ENCODE measurements at places on chromosomes 5 and 9.

DNA sequence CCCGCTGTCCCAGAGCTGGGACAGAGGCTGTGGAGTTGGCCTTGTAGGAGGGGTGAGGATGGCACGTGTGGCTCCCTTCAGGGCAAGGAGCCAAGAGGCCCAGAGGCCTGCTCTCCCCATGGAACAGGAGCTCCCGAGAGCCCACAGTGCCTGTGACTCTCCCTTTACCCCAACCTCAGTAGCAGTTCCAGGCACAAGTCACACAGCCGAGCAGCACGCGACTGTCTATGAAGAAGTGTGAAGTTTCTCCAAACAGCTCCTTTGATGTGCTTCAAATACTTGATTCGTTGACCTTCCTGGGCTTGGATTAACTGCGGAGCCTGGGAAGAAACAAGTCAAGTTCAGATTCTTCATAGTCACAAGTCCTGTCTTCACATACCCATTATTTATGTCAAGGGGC lies 208.7 kb downstream of the IRX2 start:
- DNase-seq, result no peak

GRCh38 chr9:98929071-98929470 lies 14.6 kb upstream of the COL15A1 start:
- DNase-seq, result no peak

- DNase-seq, result no peak
Measured at GRCh38 chr5:171736976-171737891, 48.4 kb upstream of the SMIM23 start.

- no peak for DNase-seq
Measured at GRCh38 chr9:16925426-16925825, 55.0 kb upstream of the BNC2 start.

- no peak for DNase-seq
Measured at GRCh38 chr5:172846249-172846648, 12.2 kb downstream of the ERGIC1 start.

- no peak for DNase-seq
Measured at GRCh38 chr9:34862836-34863235, 95.2 kb upstream of the PHF24 start.

DNA sequence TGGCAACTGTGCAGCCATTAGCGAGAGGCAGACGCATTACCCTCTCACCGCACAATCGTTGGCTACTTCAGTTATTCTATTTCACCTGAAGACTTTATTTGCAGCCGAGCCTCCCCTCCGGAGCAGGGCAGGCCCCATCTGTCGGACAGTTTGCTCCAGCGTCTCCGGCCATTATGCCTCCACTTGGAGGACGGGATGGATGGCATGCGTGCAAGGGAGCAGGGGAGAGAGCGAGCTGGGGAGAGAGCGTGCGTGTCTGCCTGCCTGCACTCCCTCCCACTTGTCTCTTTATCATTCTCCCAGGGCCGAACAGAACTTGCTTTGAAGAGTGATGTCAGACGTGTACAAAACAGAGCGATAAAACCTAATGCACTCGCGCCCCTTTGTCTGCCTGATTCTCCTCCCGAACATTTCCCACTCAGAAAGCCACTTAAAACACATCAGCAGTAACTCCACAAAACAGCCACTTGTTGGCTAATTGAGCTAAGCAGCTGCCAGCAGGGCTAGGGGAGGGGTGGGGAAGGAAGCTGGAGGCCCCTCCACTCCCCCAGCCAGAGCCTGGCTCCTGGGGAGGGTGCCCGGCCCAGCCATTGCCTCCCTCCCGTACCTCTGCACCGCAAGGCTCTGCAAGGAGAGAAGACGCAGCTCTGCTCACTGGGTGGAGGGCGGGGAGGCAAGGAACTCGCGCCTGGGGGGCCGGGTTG lies 43.4 kb upstream of the FUBP3 start:
- peak; percentile 91 for DNase-seq

- peak; percentile 88 for DNase-seq
Measured at GRCh38 chr9:106916466-106917235, 53.7 kb downstream of the ZNF462 start.

GRCh38 chr9:99433555-99433954 lies 211.5 kb downstream of the SEC61B start:
- peak; percentile 73 for DNase-seq

DNA sequence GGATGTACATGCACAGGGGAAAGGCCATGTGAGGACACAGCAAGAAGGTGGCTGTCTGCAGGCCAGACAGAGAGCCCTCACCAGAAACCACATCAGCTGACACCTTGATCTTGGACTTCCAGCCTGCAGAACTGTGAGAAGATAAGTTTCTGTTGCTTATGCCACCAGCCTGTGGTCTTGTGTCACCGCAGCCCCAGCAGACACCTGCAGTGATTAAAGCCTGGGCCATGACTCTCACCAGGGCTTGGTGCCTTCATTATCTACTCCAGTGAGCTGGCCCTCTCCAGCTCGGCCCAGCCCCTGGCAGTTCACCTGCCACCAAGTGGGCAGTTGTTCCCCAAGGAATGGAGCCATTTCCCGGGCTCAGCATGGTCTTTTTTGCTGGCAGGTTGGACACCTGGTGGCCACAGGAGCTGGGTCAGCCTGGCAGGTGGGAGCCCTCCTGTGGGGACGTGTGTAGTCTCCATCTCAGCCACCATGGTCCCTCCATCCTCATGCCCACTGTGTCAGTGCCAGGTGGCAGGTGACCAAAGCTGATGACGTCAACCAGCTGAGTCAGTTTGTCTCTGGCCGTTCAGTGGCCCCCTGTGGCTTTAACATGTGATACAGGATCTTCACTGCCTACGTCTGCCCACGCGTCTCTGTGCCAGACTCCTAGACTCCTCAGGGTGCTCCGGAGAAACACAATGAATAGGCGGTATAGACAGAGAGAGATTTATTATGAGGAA lies 99.9 kb upstream of the PPP1R26 start:
- no peak for DNase-seq

DNA sequence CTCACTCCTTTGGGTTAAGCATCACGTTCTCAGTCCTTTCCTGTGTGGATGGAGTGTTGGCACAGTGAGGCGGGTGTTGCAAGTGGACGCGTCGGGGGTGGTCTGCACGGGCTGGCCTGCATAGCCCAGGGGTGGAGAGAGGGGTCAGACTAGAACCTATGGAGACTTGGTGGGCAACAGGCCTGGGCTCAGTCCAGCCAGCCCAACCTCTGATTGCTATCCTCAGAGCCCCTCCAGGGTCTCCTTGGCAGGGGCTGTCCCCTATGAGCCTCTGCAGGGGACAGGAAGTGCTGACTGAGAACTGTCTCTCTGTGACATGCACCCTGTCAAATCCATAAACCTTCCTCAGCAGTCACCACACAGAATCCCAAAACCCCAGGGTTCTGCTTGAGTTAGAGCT lies 2.3 kb downstream of the DCANP1 start:
- no peak for DNase-seq

- DNase-seq, result no peak
Measured at GRCh38 chr9:70034271-70034711, 9.4 kb upstream of the MAMDC2 start.

DNA sequence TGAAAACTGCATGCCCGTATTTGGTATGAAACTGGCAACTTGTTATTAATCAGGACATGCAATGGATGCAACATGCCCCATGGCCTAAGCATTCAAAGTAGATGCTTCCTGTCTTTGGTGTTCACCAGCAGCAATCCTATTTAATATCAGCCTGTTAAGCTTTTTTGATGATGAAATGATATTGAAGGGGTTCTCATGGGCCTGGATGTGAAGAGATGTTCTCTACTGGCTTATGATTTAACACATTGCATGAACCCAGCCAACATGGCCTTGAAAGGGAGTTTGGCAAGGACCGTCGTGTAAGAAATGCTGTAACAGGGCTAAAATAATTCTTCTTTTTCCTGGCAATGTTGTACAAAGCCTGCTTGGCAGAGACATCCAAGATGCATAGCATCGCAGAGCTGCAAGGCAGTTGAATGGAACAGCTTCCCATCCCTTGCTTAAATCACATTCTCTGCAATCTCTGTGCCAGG lies 111.2 kb downstream of the SMARCA2 start:
- DNase-seq, result peak; percentile 50

DNA sequence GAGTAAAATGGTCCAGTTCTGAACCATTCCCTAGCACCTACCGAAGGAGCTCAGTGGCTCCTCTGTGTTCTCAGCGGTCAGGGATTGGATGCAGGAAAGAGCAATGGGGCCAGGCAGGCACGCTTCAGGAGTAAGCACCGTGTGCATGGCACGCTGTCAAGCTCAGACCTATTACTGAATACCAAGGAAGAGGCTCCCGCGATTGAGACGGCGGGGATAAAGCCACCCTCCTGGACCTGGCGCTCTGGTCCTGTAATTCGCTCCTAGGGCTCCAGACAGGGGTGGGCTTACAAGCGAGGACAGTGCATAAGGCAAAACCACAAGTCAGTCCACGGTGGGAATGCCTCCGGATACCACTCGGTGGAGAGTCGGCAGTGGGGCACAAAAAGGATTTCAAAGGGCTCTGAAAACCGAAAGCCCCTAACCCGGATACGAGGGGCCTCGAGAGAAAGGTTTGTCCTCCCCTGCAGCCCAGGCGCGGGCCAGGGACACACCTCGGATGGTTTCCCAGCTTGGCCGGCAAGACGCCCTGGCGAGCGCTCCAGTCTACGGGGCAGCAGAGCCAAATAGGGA lies 988 bp downstream of the OXCT1 start:
- peak; percentile 51 for DNase-seq

- DNase-seq, result peak; percentile 93
Measured at GRCh38 chr9:70485273-70485858, 70.9 kb upstream of the KLF9 start.

DNA sequence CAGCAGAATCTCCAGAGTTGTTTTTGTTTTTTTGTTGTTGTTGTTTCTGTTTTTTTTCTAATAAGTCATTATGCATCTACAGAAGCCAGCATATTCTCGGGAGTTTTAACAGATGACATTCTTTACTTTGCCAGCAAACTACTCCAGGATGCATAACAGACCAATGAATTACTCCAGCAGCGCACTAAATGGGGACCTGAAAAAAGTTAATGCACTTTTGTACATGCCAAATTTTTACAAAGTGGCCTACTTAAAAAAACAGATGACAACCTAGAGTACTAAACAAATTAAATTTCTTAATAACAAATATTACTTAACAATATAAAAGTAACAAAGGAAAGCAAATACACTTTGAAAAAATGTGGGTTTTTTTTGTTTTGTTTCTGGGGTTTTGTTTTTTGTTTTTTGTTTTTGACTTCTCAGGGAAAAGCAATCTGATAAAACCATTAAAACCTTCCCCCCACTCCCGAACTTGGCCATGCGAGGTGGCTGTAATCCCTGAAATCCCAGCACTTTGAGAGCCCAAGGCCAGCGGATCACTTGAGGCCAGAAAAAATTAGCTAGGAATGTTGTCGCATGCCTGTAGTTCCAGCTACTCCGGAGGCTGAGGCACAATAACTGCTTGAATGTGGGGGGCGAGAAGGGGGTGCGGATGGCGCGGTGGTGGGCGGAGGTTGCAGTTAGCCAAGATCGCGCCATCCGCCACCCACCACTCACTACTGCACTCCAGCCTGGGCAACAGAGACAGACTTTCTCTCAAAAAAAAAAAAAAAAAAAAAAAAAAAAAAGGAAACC lies 352.4 kb downstream of the CETN3 start:
- DNase-seq, result no peak

DNA sequence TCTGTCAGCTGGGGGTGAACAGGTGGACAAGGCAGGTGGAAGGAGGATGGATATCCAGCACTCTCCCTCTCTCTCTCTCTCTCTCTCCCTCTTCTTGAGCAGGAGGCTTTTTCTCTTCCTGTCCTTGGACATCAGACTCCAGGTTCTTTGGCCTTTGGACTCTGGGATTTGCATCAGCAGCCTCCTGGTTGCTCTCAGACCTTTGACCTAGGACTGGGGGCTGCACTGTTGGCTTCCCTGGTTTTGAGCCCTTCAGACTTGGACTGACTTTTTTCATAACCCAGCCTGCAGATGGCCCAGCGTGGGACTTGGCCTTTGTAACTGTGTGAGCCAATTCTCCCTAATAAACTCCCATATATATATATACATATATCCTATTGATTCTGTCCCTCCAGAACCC lies 35.0 kb upstream of the SEMA4D start:
- DNase-seq, result no peak

- no peak for DNase-seq
Measured at GRCh38 chr5:132475497-132475882, 15.1 kb downstream of the IRF1 start.

DNA sequence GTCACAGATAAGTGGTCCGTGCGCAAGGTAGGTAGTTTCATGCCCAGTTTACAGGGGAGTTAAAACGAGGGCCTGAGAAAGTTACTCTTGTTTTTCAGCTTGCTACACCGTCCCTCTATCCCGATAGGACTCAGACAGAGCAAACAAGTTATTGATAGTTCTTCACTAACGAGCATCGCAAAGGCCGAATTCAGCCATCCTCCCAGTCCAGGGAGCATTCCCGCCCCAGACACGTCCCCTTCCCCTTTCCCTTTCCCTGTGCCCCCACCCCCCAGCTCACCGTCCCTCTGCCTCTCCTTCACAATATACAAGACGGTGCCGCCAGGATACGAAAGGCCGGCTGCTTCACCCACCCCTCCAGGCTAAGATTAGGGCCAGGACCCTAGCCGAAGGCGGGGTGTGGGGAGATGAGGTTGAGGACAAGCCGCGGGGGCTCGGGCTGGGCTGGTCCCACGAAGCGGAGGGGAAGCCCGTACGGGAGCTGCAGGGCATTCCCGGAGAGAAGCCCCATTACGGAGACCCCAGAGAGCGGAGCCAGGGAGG lies 599 bp downstream of the KIAA1191 start:
- DNase-seq, result no peak

- peak; percentile 51 for DNase-seq
Measured at GRCh38 chr5:12910641-12911040, 1006.4 kb upstream of the CTNND2 start.

DNA sequence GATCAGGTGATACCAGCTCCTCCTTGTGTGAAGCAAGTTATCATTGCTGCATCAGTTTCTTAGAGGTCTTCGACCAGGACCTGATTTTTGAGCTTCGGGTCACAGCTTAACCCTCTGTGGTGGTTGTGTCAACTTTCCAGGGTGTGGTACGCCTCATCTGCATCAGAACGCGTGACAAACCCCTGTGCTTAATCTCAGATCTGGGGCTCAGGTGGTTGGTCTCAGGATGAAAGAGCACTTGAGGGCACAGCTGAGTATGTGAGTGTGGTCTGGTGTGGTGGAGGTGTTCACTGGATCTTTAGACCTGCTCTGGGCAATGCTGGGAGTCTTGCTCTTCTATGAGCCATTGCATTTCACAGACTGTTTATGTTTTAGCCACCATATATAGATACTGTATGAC lies 64.1 kb downstream of the OSTF1 start:
- no peak for DNase-seq

DNA sequence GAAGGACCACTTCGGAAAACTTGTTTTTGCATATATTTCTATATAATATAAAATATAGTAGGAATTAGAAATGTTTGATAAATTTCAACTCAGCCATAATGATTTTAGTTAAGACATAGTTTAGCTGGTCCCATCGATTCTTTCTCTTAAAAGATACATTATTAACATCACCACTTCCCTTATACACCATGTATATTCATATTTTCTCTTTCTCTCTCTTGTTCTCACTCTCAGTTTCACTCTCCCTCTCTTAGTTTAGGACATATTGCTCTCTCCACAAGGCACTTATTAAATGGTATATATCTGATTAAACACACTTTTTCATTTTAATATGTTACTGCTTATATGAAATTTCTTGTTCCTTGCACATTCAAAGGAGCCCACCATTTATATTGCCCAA lies 90.1 kb upstream of the RASEF start:
- DNase-seq, result no peak

Data from OCI-M1 (cell line).